ENCODE measurements at places on chromosomes 2 and 18.
A peak's percentile ranks its signal among the peaks of the same experiment; 100 is the strongest.

DNA sequence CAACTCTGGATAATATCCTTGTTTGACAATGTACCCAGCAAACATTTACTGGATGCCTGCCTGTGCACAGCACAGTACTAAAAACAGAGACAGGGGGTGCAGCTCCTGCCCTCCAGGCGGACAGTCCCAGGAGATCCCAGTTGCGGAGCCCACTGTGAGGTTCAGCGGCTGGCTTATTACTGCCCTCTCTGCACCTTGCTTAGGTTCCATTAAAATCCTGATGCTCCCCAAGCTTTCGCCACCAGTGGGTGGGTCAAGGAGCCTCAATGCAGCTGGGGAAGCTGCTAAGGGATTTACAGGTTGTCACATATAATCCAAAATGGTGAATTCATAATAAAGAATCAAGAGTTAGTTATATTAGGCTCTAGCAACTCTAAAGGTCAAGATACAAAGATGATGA is 38.3 kb downstream of the CRACDL start:
- DNase-seq: no peak

DNA sequence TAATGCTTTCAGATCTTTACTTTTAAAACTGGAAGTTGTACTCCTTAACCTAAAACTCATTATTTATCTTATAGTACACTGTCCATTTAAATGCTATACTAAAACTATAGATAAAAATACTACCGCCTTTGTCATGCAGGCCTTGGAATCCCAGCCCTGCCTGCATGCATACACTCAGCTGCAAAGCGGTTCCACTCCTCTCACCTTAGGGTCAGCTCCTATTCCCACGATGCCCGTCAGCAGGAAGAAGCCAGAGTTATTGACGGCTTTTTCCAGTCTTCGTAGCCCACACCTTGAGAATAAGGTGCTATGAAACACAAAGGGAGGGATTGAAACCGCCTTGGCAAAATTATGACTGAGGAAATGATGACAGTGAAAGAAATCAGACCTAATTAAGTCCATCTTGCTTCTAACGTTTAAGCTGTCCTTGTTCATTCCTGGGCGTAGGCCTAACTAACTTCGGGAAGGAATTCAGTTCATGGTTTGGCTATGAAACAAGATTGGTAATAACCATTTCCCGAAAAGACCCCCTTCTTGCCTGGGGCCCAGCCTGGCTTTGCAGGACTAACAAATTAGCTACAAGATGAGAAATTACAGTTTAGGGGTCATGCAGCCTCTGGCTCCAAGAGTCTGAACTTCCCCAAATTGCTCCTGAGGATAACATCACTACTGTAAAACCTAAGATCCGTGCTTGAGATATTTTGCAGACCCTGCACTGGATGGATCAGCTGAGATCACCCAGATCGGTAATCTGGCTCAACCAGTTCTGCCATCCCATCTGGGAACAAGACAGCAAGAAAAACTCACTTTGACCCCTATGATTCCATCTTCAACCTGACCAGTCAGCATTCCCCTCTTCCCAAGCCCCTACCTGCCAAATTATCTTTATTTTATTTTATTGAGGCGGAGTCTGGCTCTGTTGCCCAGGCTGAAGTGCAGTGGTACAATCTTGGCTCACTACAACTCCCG is 17.1 kb downstream of the EPB41L5 start:
- DNase-seq: no peak

- no peak for DNase-seq
Observed at GRCh38 chr2:172674034-172674967, 61.3 kb upstream of the RAPGEF4 start.

DNA sequence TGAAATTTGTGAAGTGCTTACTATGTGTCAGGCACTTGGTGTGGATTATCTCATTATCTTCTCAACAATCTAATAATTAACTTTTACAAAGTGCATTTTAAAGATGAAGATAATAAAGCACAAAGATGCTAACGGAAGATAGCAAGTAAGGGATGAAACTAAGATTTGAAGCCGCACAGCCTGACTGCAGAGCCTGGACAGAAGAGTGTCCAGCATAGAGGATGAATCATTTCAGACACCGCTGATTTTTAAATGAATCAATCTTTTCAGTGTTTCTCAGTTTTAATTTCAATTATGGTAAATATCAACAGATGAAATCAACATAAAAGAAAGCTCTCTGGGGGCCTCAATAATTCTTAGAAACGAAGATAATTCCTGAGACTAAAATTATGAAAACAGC is 24.5 kb upstream of the STAM2 start:
- DNase-seq: no peak

DNA sequence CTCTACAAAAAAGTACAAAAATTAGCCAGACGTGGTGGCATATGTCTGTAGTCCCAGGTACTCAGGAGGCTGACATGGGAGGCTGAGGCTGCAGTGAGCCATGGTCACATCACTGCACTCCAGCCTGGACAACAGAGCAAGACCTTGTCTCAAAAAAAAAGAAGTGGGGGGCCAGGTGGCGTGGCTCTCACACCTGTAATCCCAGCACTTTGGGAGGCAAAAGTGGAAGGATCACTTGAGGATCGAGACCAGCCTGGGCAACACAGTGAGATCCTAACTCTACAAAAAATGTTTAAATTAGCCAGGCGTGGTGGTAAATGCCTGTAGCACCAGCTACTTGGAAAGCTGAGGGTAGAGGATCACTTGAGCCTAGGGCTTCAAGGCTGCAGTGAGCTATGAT is 23.1 kb downstream of the KCNG3 start:
- DNase-seq: no peak

DNA sequence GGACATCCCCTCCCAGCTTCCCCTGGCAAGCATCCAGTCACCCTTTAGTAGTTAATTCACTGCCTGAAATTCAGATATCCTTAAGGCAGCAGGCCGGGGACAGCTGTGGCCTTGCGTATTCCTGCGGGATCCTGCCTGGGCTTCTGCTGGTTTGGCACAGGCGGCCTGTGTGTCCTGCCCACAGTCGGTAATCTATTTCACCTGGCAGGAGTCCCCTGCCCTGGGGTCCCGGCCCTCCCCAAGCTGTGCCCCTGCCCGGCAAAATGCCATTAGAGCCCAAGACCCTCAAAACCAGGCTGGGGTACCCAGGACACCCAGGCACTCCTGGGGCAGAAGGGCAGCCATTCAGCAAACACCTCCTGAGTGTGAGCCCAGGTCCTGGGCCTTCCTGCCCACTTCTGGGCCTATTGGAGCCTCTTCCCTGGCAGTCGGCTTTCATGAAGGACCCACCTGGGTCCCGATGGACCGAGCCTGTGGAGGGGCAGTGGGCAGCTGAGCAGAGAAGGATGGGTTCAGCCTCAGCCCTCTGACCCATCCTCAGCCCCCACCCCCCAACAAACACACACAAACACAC is 11.6 kb downstream of the CROCC2 start:
- peak; percentile 43 for DNase-seq

DNA sequence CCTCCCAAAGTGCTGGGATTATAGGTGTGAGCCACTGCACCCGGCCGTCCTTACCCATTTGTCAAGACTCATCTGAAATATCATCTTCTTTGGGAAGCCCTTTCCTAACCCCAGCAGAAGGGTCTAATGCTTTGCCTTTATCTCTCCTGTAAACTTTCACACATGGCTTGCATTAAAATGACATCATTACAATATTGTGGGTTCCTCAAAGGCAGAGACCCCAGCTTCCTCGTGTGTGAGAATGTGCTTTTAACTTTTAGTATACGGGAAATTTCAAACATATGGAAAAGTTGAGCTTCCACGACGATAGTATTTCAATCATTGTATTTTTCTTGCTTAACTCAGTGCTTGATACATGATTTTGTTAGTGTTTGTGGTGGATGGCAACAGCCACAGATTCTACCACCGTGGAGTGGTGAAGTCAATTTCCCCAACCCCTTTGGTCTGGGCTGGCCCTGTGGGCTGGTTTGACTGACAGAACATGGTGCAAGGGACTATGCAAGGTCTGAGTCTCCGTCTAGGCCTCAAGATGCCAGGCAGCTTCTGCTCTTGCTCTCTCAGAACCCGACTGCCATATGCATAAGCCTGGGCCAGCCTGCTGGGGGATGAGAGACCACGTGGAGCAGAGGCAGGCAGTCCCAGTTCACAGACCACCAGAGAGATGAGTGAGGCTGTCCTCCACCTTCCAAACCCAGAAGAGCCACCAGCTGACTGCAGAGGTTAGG is 39.9 kb downstream of the NGEF start:
- DNase-seq: no peak

DNA sequence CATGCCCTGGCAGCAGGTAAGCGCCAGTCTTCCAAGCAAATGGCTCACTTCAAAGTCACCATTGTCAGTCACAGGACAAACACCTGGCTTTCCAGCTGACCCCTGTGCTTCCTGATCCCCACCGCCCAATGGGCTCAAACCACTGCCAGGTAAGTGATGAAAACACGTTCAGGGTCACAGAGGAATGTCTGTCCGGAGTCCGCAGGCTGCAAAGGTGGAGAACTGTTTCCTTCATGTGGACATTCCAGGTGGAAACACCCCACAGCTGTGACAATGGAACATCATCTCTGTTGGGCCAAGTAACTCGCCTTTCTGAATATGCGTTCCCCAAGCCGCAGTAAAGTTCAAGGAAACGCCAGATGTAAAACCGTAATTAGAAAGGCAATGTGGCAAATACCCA is 86.0 kb downstream of the CRACDL start:
- no peak for DNase-seq

DNA sequence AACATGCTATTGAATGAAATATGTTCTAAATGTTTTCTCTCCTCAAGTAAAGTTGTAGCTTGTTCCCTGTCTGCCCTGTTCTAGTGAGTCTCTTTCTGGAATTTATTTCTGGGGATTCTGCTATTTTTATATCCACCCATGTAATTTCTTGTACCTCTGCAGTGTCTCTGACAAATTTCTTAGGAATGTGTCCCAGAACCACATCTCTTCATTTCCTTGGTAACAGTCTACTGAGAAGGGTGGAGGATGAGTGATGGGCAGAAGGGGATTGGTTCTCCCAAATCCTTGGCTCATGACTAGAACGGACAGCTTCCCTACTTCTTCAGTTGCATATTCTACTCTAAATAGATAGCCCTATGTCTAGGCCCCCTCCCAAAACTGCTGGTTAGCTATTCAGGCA is 490.6 kb upstream of the LINC00305 start:
- no peak for DNase-seq

GRCh38 chr2:30987566-30987965 is 150.7 kb downstream of the GALNT14 start:
- DNase-seq: no peak

DNA sequence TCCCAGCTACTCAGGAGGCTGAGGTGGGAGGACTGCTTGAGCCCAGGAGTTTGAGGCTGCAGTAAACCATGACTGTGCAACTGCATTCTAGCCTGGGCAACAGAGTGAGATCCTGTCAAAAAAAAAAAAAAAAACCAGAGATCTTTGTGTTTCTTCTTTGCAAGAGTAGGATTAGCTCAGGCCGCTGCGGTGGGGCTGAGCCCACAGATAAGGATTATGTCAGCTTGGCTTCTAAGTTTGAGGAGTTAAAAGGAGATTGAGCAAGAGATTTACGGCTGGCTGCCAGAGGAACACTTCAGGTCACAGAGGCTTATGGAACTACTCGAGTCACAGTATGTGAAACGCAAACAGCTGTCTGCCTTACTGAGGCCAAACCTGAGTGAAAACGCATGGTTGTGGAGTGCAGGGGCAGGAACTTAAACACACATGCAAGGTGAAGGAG is 146.7 kb upstream of the L3MBTL4 start:
- no peak for DNase-seq

DNA sequence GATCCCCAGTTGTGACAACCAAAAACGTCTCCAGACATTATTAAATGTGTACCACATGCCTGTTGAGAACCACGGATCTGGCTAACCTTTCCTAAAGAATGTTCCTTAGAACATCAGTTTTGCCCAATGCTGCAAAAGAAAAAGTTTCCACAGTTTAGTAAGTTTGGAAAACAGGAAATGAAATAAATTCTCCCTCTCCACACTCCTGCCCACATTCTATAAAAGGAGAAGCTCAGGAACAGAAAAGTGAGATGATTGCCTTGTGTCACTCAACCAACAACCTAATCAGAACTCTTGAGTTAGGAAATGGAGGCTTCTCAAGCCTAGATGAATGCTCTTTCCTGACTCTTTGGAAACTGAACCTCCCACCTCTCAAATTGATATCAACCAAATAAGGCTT is 56.1 kb upstream of the NFE2L2 start:
- DNase-seq: no peak

DNA sequence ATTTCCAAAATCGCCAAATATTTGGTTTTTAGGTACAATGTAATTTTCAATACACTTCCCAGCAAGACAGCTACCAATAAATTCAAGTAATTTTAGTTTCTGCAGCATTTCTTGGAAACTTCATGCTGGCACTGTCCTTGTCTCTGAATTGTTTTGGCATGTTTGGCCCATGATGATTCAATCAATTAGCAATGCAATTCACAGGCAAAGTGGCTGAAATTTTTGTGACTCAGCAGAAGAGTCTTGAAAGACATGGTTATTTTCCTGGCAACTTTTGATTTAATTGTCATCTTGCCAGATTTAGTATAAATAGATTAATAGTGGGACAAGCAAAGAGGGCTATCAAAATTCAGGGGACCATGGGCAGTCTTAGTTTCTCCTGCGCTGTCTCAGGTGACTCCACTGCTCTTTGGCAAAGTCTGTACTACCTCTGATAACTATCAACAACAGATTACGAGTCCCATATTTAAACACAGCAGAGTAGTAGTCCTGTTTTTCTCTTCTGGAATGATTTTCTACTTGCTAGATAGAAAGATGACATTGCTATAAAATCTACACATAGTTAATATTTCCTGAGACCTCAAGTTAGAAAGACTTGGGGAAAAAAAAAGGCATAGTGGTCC is 88.9 kb upstream of the CYP26B1 start:
- no peak for DNase-seq

GRCh38 chr2:159516241-159516758 is 100.0 kb downstream of the BAZ2B start:
- DNase-seq: no peak

DNA sequence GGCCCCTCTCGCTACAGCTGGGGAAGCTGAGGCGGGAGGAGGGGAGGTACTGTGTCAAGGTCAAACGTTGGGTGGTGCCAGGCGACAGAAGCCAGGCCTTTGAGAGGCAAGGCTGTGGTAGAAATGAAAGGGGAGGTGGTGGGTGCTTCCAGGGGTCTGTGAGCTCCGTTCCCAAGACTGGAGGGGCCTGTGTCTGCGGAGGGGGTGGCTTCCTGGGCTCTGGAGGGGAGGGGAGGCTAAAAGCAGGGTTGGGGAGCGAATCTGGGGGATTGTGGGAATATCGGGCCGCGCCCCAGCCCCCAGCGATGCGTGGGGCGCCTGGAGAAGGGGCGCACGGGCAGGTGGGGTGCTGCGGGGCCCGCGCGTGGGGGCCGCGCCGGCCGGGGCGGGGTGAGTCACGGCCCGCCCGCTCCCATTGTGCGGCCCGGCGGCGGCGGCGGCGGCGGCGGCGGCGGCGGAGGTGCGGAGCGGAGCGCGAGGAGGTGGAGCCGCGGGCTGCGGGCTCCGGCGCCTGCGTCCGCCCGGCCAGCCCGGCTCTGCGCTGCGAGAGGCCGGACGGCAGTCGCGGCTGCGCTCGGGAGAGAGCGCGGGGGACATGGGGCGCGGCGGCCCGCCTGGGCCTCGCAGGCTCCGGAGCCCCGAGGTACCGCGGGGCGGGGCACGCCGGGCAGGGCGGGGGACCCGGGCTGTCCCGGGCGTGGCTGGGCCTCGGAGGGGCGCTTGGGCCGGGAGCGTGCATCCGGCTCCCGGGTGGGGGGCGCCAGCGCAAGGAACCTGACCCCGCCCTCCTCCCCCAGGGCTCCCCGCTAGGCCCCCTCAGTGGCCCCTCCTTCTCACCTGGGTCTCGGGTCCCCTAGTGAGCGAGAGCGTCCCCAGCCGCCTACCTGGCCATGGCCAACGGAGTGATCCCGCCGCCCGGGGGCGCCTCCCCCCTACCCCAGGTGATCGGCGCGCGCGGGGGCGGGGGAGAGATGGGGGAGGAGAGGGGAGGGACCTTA is at the start of gene SLC4A3:
Gene SLC4A3, plus strand, starts transcription at position 528 of the 998 bp plus-strand sequence. Its CDS starts 363 bp downstream, at position 891.
- peak; percentile 54 for DNase-seq

GRCh38 chr2:17863539-17863938 is 14.9 kb upstream of the KCNS3 start:
- DNase-seq: no peak
